Large intestine (tissue), 12 donors: ENCODE measurements at places on chromosomes 5 and 9. TPM values are rescaled to one million over a fixed set of nuclear protein-coding genes. Genes with fewer than 3 reads are reported as not detected.
A peak's percentile ranks its signal among the peaks of the same experiment; 100 is the strongest.

Gene CBY3
- polyA plus RNA-seq = 1.2 TPM

GRCh38 chr5:133635051-133635450, 22.7 kb upstream of the FSTL4 start:
- DNase-seq = no peak

- DNase-seq = no peak
Observed at GRCh38 chr5:150361301-150361700, 3.8 kb downstream of the TCOF1 start.

DNA sequence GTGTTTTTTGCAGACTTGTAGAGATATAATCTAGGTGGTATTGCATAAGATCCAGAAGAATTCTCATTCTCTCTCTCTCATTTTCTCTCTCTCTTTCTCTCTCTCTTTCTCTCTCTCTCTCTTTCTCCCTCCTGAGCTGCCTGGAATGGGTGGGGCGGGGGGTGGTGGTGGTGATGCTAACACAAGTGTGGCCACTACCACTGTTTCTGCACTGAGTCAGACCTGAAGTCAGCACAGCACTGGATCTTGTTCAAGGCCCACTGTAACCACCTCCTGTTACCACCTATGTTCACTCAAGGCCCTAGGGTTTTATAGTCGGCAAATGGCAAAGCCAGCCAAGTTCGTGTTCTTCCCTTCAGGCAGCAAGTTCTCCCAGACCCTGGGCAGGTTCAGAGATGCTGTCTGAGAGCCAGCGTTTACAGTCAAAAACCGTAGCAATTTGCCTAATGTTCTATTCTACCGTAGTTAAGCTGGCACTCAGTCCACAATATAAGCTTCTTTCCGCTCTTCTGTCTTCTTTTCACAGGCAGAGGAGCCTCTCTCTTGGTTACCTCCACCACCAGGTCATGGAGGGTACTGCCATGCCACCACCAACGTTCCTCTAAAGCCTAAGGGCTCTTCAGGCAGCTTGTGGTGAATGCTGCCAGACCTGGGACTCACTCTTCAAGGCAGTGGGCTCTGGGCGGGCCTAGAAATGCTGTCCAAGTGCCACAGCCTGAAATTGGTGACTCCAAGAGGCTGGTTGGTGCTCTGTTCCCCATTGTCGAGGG, 235.7 kb upstream of the PRR16 start:
- no peak for DNase-seq

DNA sequence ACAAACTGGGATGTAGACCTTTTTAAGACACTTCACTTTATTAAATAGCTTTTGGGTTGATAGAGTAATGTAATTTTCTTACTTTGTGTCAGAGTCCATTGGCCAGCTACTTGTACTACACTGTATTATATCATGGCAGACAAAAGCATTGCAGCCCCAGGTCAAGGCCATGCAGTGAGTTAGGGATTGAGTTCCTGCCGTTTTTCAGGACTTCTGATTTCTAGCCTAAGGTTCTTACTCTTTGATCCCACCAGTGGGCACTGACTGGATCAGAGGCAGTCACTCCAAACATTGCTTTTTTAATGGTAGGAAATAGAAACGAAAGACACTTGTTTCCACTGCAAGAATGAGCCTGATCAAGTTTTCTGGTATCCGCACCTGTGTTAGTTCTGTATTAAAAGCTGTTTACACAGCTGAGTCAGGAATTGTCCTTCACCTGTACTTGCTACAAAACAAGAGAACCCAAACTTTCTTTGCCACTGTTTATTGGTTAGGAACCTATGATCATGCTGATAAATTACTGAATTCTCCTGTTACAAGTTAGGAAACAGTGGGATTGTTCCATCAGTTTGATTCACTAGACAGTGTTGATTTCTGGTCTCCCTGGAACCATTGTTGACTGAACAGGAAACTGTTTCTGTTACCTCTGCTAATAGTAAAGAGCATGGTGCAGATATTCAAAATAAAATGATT, 22.1 kb downstream of the LRRC70 start:
- DNase-seq = no peak

DNA sequence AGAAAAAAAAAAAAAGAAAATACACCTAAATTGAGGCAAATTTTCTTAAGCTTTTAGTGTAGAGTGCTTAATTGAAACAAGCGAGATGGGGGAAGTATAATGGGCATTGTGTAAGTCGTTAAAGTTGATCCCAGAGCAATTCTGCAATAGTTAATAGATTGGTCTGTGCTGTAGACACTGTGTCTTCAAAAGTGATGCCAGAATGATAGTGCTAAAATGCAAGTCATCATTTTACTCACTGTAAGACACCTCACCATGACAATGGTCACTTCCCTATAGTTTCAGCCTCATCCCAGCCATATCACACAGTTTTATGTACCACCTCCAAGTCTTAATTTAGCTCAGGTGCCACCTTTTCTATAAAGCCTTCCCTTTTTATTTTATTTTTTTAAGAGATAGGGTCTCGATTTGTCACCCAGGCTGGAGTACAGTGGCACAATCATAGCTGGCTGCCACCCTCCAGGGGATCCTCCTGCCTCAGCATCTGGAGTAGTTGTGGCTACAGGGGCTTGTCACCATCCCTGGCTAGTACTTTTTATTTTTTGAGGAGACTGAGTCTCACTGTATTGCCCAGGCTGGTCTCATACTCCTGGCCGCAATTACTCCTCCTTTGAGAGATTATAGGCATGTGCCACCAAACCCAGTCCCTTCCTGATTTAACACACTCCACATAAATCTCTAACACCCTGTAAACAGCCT, 6.2 kb downstream of the COX7C start:
- no peak for DNase-seq

- peak; percentile 67 for DNase-seq
Observed at GRCh38 chr9:72983512-72984225, 30.8 kb upstream of the ALDH1A1 start.

GRCh38 chr9:111393971-111394370, 63.9 kb upstream of the OR2K2 start:
- no peak for DNase-seq

DNA sequence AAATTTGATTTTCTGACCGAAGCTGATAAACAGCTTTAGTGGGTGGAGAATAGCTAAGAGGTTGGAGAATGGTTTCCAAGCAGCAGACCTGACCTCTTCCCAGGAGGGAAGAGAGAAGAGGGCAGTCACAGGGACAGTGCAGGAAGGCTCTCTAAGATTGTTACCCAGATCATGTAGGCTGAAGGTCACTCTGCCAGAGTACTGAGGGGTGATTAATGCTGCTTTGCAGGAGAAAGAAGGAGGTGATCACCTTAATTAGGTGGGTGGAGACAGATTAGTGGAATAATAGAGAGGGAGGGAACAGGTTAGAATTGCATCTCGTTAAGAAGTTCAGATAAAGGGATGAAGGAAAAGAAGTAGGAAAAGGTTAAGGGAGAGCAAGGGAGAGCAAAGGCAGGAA, 440.5 kb downstream of the BRINP1 start:
- DNase-seq = no peak

Gene HMMR
- polyA plus RNA-seq = 10.0 TPM

DNA sequence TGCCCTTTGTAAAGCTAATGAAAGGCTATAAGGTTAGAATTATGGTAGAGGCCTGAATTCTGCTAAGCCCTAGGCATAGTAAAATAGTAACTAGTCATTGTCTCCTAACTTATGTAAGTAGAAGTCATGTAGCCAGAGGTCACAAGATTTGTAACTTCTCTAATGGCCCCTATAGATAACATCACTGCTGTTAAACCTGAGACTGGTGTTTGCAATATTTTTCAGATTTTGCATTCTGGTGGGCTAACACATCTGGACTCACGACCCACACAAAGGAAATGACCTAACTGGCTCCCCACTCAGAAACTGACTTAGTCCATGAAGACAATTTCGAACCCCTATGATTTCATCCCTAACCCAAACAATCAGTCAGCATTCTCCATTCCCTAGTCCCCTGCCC, 37.2 kb upstream of the TTC39B start:
- peak; percentile 44 for DNase-seq

Gene FAM81B
- polyA plus RNA-seq = 0.39 TPM

Gene HK3
- 0.28 TPM for polyA plus RNA-seq

Gene CDKN2B
- 21.7 TPM for polyA plus RNA-seq

DNA sequence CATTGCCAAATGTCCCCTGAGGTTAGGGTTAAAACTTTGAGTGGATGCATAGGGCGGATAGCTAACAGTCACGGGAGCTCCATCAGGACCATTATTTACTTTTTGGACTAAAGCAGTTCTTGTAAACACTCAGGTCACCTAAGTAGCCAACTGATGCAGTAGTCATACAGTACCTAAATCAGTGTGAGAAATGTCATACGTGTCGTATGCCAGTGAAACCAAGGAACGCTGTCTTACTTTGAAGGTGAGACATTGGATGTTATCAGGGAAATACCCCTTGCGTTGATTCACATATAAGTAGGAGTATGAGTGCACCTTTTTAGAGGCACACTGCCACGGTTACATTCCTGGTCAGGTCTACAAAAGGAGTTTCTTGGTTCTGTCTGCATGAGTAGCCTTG, 101.9 kb downstream of the LNPEP start:
- DNase-seq = no peak

DNA sequence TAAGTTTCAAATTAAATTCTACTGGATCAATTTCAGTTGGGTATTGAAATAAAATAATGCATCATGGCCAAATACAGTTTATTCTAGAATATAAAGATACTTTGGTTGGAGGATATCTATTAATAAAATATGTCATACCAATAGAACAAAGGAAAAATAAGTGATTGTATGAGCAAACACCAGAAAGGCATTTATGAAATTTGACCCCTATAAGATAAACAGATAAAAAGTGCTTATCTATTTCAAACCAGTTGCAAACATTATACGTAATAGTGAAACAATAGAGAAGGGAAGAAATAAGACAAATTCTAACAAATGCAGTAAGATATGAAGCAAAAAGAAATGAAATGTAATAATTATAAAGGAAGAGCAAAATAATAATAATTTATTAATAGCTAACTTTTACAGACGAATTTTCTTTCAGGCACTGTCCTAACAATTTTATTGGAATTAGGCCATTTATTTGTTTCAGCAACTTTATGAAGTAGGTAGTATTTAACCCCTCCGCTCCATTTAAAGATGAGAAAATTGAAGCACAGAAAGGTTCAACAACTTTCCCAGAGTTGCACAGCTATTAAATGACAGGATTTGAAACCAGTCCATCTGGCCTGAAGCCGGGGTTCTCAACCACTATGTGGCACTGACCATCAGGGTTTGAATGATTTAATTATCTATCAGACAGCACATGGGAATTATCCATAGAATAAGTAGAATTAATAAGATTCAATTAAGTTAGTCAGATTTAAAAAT, 20.8 kb downstream of the ANKRD55 start:
- DNase-seq = no peak
